ENCODE measurements at places on chromosomes 6 and 20.

DNA sequence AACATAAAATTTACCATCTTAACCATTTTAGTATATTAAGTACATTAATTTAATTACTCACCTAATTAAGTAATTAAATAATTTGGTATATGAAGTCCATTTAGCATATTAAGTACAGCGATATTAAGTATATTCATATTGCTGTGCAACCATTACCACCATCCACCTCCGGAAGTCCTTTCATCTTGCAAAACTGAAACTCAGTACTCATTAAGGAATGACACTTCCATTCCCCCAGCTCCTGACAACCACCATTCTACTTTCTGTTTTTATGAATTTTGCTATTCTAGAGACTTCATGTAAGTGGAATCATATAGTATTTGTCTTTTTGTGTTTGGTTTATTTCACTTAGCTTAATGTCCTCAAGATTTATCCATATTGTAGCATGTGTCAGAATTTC, 61.1 kb upstream of the GTSF1L start:
- no peak for DNase-seq

DNA sequence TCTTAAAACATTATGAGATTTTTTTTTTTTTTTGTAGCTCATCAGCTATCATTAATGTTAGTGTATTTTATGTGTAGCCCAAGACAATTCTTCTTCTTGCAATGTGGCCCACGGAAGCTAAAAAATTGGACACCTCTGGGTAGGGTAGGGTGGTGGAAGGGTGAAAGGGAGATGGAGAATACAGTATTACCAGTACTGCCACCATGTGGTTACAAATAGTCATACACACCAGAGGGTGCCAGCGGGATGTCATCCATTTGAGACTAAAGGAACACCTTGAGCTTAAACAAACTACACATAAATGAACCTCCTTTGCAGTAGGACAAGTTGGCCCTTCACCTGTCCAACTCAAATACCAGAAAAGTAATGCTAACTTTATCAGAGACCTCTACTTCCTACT, 601.9 kb downstream of the HTR1B start:
- DNase-seq: peak; percentile 6

GRCh38 chr20:1993986-1994385, at the start of gene PDYN:
PDYN (minus strand) TSS chr20:1994058; CDS start chr20:1983084, 10,974 bp downstream.
- no peak for DNase-seq

- DNase-seq: peak; percentile 50
Measured at GRCh38 chr20:49894073-49894470, 21.3 kb downstream of the SPATA2 start.

DNA sequence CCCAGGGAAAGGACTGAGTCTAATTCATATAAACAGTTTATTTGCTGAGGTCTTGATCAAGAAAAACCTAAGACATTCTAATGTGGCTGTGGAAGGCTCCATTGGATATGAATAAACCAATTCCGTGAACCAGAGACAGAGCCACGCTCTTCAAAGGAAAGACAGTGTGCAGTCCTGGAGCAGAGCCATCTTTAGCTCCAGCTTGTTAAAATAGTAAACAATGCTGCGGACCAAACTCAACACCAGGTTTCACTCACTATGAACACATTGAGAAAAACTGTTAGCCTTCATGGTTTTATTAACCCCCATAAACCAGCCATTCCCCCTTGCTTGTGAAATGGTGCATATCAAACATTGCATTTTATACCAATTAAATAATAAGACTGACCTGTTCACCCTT, 61.9 kb downstream of the COL9A1 start:
- no peak for DNase-seq

DNA sequence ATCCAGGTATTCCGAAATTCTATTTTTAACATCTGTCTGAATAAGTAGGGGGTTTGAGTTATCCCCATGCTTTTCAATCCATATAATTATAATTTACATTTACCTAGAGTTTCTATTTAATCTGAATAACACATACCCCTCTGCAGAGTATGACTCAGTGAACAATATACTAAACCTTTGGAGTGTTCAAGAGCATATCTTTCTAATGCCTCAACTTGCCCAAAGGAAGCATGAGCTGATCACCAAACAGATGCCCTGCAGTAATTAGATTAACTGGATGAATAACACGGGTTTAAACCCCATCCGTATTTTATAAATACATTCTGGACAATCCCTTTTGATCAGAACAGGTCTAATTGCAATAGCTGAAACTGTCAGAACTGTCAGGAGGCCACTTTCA, 897.1 kb downstream of the TFAP2A start:
- DNase-seq: no peak

DNA sequence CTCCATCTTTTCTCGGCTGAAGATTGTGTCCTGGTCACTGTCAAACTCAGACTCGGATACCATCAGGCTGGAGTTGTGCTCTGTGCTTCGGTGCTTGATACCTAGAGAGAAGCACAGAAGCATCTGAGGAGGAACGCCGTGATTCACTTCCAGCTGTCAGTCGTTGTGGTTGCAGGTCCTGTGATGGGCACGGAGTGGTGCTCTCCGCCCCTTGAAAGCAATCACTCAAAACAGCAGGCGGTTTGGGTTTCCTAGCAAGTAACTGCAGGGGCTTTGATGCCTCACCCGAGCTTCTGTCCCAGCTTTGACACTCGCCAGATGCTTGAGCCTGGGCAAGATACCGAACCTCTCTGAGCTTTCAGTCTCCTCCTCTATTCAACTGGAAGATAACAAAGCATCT, 52.5 kb downstream of the ALDH5A1 start:
- DNase-seq: peak; percentile 81

- DNase-seq: no peak
Measured at GRCh38 chr6:85006362-85006761, 242.0 kb upstream of the TBX18 start.

GRCh38 chr6:114119056-114119455, 148.1 kb upstream of the HDAC2 start:
- DNase-seq: no peak

DNA sequence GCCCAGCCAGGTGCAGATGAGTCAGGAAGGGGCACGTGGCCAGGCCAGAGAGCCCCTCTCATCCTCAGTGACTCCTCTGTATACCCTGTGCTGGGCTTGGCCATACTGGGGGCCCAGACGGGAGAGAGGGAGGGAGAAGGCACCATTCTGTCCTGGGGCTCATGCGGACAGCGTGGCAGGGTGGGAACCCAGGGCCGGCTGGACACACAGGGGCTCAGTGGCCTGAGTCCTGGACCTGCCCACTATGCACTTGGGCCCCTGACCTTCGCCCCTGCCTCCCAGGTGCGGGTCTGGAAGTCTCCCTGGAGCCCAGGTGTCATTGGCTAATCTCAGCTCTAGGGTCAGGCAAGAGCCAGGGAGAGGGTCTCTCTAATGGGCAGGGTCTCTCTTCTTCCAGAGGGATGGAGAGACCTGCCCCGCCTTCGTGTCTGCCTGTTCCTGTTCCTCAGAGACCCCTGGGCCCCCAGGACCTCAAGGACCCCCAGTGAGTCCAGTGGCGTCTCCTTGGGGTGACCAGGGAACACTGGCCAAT, 27.7 kb downstream of the COL20A1 start:
- no peak for DNase-seq

DNA sequence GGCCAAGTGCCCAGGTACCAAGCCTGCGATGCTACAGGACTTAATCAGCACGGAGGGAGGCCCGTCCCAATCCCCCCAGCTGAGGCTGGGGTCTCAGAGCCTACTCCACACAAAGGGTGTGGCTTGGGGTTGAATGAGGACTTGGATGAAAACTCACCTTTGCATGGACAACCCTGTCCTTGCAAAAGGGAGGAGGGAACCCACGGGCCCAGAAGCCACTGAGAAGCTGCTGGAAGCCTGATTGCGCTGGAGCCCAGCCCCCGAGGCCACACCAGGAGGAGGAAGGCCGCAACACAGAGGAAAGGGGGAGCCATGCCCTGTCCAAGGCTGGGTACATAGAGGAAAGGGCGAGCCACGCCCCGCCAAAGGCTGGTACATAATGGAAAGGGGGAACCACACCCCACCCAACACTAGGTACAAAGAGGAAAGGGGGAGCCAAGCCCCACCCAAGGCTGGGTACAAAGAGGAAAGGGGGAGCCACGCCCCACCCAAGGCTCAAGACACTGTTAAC, 158.8 kb downstream of the DLL1 start:
- no peak for DNase-seq

DNA sequence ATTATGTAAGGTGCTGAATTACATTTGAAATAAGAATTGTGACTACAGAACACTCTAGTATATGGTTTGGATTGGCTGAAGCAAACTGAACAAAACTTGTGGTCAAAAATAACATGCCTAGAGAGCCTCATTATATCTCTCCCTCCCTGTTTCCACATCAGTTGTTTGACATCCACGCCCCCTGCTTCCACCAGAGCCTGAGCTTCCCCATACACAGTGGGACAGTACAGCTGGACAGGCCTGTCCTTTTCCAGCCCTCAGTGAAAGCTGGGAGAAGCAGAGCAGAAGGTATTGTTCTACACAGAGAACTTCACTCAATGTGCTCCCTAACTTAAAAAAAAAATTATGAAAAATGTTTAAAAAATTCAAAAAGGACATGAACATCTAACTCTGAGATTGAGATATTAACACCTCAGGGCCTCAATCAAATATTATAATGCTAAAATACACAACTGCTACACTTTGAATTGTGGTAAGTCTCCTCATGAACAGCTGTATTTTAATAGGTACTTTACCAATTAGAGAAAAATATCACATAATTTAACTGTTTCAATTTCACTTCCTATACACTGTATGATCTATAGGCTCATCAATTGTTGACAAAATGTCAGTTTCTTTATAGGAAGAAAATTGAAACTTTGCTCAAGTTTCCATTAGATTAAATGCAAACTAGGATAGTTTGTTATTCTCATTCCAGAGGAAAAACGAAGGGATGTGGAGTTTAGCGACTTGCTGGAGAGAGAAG, 44.9 kb upstream of the SCML4 start:
- DNase-seq: no peak

- DNase-seq: peak; percentile 51
Measured at GRCh38 chr6:137882225-137882961, 15.3 kb downstream of the TNFAIP3 start.

- no peak for DNase-seq
Measured at GRCh38 chr6:92806254-92806653, 613.1 kb downstream of the EPHA7 start.

- no peak for DNase-seq
Measured at GRCh38 chr20:56215115-56215514, 33.4 kb upstream of the MC3R start.

- DNase-seq: peak; percentile 59
Measured at GRCh38 chr6:28789553-28790083, 134.2 kb downstream of the TRIM27 start.

GRCh38 chr6:92810913-92811312, 608.4 kb downstream of the EPHA7 start:
- peak; percentile 20 for DNase-seq

- no peak for DNase-seq
Measured at GRCh38 chr6:80742481-80742880, 636.0 kb downstream of the BCKDHB start.

- DNase-seq: peak; percentile 17
Measured at GRCh38 chr6:38131527-38131965, 312.0 kb downstream of the ZFAND3 start.

- DNase-seq: no peak
Measured at GRCh38 chr20:63257629-63258028, 3.4 kb upstream of the NKAIN4 start.

DNA sequence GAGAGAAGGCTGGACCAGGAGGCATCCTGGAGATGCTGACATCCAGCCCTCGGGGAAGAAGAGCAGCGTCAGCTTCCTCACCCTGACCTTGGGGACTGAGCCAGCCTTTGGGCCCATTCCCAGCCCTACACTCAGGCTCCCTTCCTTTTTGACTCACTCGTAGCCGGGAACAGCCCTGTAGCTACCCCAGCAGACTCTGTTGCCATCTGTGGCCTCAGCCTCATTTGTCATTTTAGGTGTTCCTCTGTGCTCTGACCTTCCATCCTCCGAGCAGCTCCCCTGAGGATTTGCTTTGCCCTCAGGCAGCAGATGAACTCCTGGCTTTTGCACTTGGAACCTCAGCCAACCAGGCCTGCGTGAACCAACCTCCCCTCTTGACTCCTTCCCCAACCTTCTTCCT, 67.5 kb downstream of the ELOVL2 start:
- DNase-seq: no peak

DNA sequence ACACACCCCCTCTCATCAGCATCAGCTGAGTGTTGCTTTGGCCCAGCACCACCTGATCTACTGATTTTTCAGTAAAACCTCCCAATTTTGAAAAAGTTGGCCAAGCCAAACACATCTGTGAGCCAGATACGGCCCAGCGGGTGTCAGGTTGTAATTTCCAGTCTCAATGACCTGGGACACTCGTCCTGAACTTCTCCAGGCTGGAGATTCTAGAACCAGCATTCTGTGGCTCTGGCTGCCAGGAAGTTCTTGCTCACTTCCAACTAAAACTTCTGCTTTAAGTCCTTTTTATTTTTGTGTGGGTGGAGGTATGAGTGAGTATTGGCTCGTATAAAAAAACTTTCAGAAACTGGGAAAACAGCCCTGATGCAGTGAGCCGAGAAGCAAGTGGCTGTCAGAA, 5.1 kb downstream of the KIAA1755 start:
- no peak for DNase-seq

DNA sequence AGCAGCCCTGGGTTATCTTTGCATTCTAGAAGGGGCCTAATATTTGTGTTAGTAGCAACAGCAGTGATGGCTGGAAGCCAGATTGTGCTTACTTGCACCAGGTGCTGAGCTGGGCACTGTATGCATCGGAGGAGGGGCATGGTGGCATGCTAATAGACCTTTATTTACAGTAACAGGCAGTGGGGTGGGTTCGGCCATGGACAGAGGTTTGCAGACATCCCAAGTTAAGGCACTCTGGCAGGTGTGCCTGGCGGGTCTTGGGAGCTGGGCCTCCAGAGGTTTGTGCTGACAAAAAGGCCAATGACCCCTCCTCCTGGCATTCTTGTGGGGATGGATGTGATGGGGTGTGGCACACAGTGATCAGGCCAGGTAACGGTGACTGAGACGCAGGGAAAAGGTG, 39.0 kb upstream of the CD93 start:
- no peak for DNase-seq

- no peak for DNase-seq
Measured at GRCh38 chr6:157996201-157996712, 14.6 kb downstream of the SYNJ2 start.

- DNase-seq: no peak
Measured at GRCh38 chr6:38119516-38119915, 300.0 kb downstream of the ZFAND3 start.

DNA sequence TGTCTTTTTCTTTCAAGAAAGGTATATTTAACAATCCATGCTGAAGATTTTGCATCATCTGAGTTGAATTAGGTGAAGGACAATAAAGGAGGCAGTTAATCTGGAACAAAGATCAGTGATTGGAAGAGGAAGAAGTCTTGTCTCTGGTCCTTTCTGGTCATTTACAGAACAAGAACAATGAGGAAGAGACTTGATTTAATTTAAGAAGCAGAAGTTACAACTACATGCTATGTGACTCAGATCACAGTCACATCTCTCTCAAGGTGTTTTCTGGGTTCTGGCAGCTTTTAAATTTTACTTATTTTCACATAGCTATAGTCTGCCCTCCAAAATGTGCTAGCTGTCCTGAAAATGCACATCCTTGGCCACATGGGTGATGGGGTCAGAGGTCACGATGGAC, 53.5 kb upstream of the DEK start:
- DNase-seq: no peak

All from activated CD8-positive, alpha-beta T cell treated with anti-CD3 and anti-CD28 coated beads for 36 hours (primary cell).